ENCODE measurements at places on chromosomes 7 and 10.

GRCh38 chr10:31025142-31025541 is 6.5 kb downstream of the ZNF438 start:
- DNase-seq, result no peak

DNA sequence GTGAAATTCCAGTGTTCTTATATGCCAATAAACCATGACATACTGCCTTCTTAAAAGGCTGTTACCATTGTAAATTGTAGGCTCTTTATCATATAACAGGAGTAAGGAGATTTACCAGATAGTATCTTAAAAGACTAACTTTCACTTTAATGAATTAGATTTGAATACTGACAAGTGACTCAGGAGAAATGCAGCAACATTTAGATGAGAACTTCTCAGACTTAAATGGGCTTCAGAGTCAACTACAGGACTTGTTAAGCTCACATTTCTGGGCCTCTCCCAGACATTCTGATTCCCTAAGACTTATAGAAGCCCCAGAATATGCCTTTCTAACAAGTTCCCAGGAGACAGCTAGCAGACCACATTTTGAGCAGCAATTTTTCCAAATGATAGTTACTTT is 466.3 kb downstream of the ARL4A start:
- DNase-seq, result no peak

DNA sequence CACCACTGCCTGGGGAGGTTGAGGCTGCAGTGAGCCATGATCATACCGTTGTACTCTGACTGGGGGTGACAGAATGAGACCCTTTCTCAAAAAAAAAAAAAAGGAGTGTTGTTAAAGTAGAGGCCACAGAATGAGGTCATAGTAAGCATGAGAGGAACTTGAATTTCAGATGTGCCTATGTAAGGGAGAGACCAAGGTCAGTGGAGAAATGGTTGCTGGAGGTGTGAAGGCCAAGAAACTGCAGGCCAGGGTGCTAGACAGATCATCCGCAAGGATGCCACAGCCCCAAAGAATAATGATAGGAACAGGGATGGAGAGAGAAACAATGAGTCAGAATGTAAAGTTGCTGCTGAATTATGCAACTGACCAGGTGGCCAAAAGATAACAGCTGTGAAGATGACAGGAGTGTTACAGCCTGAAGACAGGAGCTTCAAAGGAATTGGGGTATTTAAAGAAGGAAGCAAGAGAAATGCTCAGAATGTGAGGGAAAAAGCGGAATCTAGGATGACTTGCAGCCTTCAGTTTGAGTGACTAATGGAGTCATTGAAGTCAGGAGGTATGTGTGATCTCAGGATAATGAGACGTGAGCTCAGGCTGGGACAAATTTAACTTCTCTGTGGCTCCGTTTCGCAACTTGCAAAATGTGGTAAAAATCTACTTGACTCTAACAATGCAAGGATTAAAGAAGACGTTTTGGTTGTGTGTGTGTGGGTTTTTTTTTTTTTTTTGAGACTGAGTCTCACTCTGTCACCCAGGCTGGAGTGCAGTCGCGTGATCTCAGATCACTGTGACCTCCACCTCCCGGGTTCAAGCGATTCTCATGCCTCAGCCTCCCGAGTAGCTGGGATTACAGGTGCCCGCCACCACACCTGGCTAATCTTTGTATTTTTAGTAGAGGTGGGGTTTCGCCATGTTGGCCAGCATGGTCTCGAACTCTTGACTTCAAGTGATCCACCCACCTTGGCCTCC is 22.2 kb downstream of the TYW1B start:
- no peak for DNase-seq

DNA sequence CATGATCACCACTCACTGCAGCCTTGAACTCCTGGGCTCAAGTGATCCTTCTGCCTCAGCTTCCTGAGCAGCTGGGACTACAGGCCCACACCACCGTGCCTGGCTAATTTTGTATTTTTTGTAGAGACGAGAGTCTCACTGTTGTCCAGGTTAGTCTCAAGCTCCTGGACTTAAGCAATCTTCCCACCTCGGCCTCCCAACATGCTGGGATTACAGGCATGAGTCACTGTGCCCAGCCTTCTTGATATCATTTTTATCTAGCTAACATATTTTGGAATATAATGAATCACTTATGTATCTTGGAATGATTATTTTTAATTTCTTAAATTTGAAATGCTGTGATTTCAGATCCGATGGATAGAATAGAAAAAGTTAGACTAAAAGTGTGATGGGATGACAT is 18.4 kb downstream of the ARL4A start:
- DNase-seq, result no peak

DNA sequence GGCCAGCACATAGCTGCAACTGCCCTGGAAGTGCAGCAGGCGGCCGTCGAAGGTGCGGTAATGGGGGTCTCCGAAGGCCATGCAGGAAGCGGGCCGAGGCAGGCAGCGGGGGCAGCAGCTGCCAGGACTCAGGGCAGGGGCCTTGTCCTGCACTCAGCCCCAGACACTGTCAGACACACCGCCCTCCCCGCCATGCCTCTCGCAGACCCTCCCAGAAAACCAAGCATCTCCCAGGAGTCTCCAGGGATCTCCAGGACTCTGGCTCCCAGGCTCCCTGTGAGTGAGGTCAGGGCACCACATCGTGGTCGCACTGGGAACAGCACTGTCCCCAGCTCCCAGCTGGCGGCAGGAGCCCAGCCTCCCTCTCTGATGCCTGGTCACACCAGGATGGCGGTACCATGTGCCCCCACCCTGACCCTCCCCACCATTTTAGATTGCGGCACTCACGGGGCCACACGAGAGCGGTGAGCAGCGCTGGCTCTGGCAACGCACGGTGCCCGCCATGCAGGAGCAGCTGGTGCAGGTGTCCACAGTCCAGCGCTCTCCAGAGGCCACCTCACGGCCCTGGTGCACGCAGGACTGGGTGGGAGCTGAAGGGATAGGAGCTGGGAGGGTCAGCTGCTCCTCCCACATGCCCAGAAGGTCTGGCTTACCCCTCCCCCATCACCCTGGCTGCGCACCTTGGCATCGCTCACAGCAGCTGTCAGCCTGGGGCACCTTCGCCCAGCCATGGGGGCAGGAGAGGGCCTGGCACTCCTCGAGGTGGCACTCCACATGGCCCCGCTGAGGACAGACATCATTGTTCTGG is 17.5 kb downstream of the ATP6V1F start:
- DNase-seq, result peak; percentile 22

DNA sequence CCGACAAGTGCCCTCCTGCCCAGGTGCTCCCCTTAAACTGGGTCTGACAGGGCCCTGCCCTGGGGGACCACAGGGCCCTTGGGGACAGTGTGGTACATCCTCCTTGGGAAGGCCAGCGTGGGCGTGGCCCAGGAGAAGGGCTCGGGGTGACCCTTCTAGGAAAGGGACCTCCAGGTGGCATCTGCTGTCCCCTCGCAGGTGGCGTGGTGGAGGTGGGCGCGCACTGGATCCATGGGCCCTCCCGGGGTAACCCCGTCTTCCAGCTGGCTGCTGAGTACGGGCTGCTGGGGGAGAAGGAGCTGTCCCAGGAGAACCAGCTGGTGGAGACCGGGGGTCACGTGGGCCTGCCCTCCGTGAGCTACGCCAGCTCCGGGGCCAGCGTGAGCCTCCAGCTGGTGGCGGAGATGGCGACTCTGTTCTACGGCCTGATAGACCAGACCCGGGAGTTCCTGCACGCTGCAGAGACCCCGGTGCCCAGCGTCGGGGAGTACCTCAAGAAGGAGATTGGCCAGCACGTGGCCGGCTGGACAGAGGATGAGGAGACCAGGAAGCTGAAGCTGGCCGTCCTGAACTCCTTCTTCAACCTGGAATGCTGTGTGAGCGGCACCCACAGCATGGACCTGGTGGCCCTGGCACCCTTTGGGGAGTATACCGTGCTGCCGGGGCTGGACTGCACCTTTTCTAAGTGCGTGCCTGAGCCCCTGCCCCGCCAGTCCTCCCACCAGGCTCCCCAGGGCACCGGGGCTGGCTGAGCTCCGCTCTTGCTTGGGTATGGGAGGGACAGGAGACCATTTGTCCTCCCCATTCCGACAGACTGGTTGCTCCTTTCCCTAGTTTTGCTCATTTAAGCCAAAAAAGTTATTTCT is 972 bp downstream of the PAOX start:
- no peak for DNase-seq

DNA sequence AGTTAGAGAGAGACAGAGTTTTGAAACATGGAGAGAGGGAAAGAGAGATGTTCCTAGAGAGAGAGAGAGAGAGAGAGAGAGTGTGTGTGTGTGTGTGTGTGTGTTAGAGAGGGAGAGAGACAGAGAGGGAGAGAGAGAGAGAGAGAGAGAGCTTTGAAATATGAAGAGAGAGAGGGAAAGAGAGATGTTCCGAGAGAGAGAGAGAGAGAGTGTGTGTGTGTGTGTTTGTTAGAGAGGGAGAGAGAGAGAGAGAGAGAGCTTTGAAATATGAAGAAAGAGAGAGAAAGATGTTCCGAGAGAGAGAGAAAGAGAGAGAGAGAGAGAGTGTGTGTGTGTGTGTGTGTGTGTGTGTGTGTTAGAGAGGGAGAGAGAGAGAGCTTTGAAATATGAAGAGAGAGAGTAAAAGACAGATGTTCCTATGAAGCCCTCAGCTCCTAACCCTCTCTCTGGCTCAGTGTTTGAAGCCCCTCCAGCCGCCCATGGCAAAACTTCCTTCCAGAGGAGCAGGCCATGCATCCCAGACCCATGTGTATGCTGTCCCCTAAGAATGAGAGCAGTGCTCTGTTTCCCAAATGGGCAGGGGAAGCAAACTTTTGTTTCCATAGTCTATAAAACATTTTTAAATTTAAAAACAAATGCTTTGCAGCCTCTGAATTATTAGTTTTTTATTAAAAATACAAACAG is 130.9 kb downstream of the KCNMA1 start:
- no peak for DNase-seq

GRCh38 chr7:140316165-140316661 is 82.1 kb downstream of the SLC37A3 start:
- DNase-seq, result no peak

DNA sequence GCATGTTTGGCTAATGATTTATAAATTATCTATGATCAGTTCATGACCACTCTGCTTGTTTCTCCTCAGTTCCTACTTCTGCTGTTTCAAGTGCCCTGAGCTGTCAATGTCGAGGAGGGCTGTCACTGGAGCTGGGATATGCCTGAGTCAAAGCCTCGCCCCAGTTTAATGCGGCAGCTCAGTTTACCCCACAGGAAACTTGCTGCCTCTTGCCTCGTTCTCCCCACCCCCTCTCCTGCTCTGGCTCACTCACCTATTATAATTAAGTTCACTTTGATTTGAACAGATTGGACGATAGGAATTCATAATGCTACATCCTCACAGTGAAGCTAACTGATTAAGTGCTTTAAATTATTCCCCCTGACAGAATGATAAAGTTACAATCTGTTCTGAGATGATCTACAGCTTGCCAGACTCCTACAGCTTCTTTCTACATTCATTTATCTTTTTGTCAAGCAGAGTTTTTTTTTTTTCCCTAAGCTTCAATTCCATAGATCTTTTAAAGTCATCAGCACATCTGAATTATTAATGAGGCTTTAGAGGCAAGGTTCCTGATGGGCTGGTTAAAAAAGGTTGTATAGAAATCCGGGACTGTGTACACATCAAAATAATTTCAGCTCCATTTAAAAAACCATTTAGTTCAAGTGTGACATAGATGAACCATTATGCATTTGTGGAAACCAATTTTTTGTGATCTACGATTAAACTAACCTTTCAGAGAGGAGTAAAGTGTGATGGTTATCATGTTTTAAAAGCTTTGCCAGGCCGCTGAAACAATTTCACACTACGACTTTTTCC is 758.3 kb downstream of the KCNMA1 start:
- no peak for DNase-seq

GRCh38 chr10:78378192-78378591 is 344.5 kb downstream of the RPS24 start:
- DNase-seq, result no peak

DNA sequence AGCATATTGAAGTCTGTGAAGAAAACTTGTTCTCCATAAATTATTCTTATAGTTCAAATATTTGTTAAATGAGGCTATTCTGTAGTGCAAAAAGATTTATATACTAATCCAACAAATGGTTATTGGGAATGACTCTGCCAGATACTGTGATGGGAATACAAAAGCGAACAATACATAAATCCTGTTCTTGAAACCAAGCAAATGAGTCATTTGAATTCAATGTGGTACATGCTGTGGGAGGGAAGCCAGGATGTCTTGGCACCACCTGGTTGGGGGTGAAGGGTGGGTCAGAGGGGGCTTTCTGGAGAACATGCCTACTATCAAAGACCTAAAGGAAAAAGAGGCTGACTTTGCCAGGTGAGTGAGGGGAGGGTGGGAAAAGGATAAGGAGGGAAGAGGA is 594.2 kb downstream of the CALN1 start:
- no peak for DNase-seq

Data from stimulated activated CD4-positive, alpha-beta T cell treated with anti-CD3 and anti-CD28 coated beads, Interleukin-4, amount 100 ng/mL, for 24 hours (primary cell).